ENCODE measurements at places on chromosomes 6 and 20. TPM values are rescaled to one million over a fixed set of nuclear protein-coding genes. Genes with fewer than 3 reads are reported as not detected.

- no peak for DNase-seq
Measured at GRCh38 chr6:157346373-157346772, 23.1 kb upstream of the TMEM242 start.

- DNase-seq: no peak
Measured at GRCh38 chr20:62413896-62414481, 6.9 kb upstream of the CABLES2 start.

GRCh38 chr6:16769986-16770376 lies 8.7 kb upstream of the ATXN1 start:
- DNase-seq: peak; percentile 84

GRCh38 chr6:100339574-100340255 lies 125.0 kb downstream of the SIM1 start:
- no peak for DNase-seq

GRCh38 chr20:11797156-11797555 lies 120.5 kb upstream of the BTBD3 start:
- DNase-seq: no peak

DNA sequence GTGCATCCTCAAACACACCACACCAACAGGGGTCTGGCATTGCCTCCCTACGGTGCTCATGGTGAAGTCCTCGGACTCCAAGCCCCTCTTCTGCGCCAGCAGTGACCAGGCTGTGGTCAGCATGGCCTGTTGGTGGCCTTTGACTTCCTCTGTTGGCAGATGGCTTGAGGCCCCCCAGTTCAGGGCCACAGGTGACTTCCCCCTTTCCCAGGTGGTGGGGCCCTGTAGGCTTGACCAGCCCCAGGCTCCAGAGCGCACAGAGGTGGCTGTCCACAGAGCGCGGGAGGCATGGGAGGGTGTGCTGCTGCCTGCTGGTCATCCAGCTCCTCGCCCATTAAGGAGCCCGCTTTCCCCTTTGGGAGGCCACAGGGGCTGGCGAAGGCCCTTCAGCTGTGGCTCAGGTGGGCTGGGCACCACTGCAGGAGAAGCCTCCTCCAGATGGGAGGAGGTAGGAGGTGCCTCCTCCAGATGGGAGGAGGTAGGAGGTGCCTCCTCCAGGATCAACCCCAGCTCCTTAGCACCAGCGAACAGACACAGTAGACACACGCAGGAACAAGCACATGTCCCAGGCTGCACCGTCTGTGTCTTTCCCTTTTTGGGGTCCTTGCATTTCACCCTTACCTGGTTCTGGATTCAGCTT lies 52.1 kb upstream of the BHLHE23 start:
- DNase-seq: no peak

- no peak for DNase-seq
Measured at GRCh38 chr6:85394853-85395538, 54.9 kb upstream of the NT5E start.

DNA sequence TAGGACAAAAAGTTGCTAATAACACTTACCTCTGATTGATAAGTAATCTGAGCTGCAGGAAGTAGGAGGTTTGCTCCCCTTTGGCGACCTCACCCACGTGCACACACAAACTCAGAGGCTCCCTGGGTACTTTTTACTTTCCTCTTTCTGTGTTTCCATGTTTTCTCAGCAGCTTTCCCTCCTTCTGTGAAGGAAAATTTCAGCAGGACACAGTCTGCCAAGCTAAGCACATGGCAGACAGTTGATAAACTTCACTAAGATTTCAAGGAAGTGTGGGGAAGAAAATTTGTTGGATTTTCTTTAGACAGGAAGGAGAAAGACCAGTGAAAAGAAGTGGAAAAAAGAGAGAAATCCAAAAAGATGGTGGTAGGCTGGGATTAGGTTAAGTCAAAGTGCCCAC lies 215.5 kb upstream of the ARG1 start:
- DNase-seq: no peak

- DNase-seq: no peak
Measured at GRCh38 chr6:110357664-110358552, at the start of gene METTL24. Gene METTL24 (minus strand): TSS chr6:110358349. CDS start chr6:110358272, 77 bp downstream.

DNA sequence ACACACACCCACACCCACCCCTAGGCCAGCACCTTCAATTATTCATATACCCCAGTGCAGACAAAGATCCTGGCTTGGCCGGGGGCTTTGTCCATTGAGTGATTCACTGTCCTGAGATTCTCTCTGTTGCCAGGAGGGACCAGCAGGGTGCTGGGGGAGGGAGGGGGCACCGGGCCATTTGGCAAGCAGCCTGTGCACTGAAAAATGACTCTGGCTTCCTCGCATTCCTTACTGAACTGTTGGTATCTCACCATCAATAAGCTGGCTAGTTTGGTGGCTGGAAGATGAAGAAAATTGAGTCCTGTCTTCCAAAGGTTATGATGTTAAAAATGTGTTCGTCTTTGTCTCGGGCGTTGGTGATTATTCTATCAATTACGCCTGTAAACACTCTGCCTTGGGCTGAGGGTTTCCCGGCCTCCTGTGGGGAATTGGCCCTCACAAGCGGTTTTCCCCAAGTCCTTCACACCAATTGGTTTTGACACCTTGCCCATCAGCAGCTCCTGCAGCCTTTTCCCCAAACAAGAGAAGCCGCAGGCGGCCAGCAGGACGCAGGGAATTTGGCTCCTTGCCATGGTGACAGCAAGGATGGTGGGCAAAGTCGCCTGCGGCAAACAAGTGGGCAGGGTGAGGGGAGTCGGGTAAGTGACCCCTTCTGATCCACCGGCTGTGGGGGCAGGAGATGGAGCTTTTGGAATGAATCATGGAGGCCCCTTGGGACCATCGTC lies 4.9 kb downstream of the VSTM2L start:
- DNase-seq: peak; percentile 37

GRCh38 chr6:137399881-137400443 lies 94.2 kb downstream of the OLIG3 start:
- DNase-seq: no peak

- DNase-seq: peak; percentile 4
Measured at GRCh38 chr6:113971741-113972140, 793 bp upstream of the HDAC2 start.

DNA sequence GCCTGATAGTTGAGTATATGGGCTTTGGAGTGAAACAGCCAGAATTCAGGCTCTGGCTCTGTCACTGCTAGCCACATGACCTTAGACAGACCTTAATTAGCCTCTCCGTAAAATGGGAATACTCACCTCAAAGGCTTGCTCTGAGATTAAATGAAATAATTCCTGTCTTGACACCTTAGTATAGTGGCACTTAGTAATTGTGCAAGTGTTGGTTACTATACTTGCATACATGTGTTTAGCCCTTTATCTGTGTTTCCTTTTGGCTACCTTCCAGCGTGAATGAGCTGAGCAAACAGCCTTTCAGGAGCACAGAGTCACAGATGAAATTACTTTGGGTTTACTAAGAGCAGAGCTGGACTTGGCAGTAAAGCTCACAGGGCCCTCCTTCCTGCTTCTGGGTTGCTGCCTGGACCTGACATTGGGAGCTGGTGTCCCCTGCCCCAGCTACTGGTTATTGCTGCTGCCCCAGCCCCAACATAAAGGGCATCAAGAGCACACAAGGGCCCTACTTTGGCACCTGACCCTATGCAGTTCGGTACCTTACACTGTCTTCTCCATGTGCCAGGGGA lies 32.8 kb downstream of the CD164 start:
- DNase-seq: peak; percentile 9

DNA sequence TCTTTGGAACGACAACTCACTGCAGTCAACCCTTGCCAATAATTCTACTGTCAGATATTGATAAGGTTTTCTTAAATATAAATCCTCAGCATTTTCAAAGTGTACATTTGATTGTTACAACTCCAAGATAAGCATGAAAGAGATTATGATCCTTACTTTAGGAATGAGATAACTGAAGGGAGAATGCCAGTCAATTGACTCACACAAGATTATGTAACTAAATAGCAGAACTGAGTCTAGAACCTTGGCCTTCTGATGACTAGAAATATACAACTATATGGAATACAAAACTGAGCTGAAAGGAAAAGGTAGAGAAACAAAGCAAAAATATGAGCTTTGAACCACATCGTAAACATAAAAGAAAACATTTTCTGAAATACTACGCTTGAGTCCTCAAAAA lies 26.9 kb upstream of the STXBP5 start:
- DNase-seq: no peak

GRCh38 chr6:107717781-107718180 lies 106.3 kb downstream of the SCML4 start:
- no peak for DNase-seq

DNA sequence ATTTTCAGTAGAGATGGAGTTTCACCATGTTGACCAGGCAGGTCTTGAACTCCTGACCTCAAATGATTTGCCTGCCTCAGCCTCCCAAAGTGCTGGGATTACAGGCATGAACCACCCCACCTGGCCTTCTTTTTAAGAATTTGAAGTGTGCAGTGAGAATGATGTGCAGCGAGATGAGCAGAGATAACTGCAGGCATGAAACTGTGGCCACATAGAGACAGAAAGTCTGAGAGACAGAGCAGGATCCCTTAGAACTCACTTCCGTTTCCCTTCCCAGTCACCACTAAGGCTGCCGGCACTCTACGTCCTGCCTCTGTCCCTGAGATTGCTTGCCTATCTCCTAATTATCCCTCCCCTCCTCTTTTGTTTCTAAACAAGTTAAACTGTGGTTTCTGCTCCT lies 27.2 kb downstream of the IL22RA2 start:
- DNase-seq: no peak

- DNase-seq: no peak
Measured at GRCh38 chr6:167832497-167833395, 6.0 kb downstream of the AFDN start.

GRCh38 chr20:3970016-3970415 lies 45.3 kb downstream of the RNF24 start:
- no peak for DNase-seq

DNA sequence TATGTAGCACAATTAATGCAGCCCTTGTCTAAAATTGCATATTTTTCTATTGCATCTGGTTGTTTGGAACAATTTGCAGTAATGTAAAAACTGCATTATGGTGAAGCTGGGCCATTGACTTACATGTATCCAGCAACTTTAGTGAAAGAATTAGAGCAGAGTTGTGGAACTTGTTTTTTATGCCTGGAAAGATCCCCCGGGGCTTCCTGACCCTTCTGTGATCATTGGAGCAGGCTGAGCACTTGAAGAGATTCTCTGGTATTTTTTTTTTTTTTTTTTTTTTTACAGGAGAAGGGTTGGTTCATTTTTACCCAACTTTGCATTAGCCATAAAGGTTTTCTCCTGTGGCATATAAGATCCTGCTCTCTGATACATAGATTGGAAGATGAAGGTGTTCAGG lies 45.0 kb downstream of the LIN28B start:
- DNase-seq: no peak

DNA sequence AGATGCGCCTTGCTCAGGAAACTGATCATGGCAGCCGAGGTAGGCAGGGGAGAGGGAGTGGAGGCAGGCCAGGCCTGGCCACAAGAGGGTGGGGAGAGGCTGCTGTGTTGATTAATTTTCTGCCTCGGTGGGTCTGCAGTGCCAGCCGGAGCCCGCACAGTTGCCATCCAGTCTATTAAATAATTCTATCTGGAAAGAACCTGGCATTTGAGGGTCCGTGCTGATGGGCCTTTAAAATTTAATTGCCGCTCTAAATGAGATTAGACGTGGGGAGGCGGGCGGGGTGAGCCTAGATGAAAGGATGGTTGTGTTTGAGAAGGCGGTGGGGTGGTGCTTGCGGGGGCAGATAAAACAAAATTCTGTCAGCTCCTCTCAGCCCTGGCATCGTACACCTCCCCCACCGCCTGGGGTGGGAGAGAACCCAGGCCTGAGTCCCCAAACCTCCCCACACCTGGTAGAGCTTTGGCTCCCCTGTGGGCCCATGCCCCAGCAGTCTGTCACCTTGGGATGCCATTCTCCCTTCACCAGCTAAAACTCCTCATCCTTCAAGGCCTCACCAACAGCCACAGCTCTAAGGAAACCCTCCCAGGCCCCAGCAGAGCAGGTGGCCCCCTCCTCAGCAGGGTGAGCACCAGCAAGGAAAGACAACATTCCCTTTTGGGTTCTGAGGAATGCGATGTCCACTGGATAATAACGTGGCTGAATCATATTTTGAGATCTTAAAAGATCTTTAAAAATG lies 167.3 kb downstream of the GRM4 start:
- DNase-seq: no peak

DNA sequence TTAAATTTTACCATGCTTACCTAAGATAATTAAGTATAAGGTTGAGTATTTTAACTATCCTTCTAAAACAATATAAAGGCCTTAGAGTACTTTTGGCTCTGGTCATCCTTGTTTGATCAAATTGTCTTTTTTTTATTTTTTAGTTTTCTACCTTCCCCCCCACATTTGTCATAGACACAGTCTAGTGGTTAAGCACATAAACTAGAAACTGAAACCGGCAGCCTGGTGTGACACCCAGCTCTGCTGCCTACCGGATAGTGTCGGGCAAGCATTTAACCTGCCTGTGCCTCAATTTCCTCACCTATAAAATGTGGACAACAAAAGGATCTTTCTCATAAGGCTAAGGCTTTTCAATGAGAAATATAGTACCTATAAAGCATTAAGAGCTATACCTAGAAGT lies 21.6 kb upstream of the TULP4 start:
- no peak for DNase-seq

IL17A gene
- total RNA-seq: not detected

RBPJL gene
- not detected for total RNA-seq

SLC22A16 gene
- total RNA-seq: not detected

CCN5 gene
- 4.2 TPM for total RNA-seq

EMILIN3 gene
- total RNA-seq: not detected

SLC32A1 gene
- not detected for total RNA-seq

GDAP1L1 gene
- total RNA-seq: not detected

KIF13A gene
- total RNA-seq: 12.7 TPM

TOX2 gene
- total RNA-seq: 0.12 TPM

HSPA12B gene
- total RNA-seq: 0.12 TPM

ADGRF5 gene
- not detected for total RNA-seq

GNRH2 gene
- total RNA-seq: not detected

CDH4 gene
- 0.16 TPM for total RNA-seq

CST1 gene
- 0.15 TPM for total RNA-seq

TASP1 gene
- total RNA-seq: 10.8 TPM

EDN1 gene
- total RNA-seq: 6.7 TPM

Data from H4 (cell line).